ENCODE measurements at places on chromosomes 1 and 21. TPM values are rescaled to one million over a fixed set of nuclear protein-coding genes. Genes with fewer than 3 reads are reported as not detected.

CACNA1E gene
- 0.37 TPM for total RNA-seq

GRCh38 chr1:236753964-236754363 lies 41.1 kb upstream of the MTR start:
- no peaks in the 10 kb centered on the region for H3K36me3 ChIP-seq
- DNase-seq: no peak
- H3K4me3 ChIP-seq: no peak overlapping the region
- H3K4me1 ChIP-seq: no peaks in the 10 kb centered on the region
- no peaks in the 10 kb centered on the region for H3K27me3 ChIP-seq

DNA sequence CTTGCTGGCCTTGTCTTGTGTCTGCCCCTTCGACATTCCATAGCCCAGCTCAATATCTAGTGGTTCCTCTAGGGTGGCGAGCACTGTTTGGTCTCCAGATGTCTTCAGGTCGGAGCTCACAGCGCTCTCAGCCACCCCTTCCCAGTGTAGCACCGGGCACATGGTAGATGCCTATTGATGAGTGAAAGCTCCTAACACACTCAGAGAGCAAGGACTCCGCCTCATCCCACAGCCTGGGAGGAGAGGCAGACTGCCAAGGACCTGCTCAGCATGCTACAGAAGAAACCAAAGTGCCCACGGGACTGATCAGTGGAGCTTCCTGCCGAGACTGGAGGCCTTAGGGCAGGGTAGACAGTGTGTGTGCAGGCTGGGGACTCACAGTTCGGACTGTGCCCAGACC lies 10.9 kb downstream of the PCSK9 start:
- peaks cover 3% of the 10 kb centered on the region for H3K27me3 ChIP-seq
- H3K36me3 ChIP-seq: no peaks in the 10 kb centered on the region
- no peak overlapping the region for H3K4me3 ChIP-seq
- no peaks in the 10 kb centered on the region for H3K4me1 ChIP-seq

- peaks cover 21% of the 10 kb centered on the region for H3K4me1 ChIP-seq
- no peaks in the 10 kb centered on the region for H3K27me3 ChIP-seq
- peak; percentile 78 for DNase-seq
- H3K27ac ChIP-seq: peak within 1 kb of the TSS; percentile 94
- peak within 1 kb of the TSS; percentile 90 for H3K4me3 ChIP-seq
Measured at GRCh38 chr1:156591432-156592157, at the start of gene NAXE. Gene NAXE, plus strand, starts transcription at chr1:156591776. Its CDS starts 29 bp downstream, at chr1:156591805.

- H3K36me3 ChIP-seq: peaks cover 54% of the 10 kb centered on the region
- peak; percentile 22 for DNase-seq
- no peaks in the 10 kb centered on the region for H3K27me3 ChIP-seq
- peaks cover 63% of the 10 kb centered on the region for H3K4me1 ChIP-seq
- peak overlapping the region; percentile 99 for H3K4me3 ChIP-seq
- H3K27ac ChIP-seq: peak overlapping the region; percentile 93
Measured at GRCh38 chr1:117607471-117607870, 1.6 kb downstream of the TENT5C start.

- no peak for DNase-seq
- no peaks in the 10 kb centered on the region for H3K36me3 ChIP-seq
- H3K4me3 ChIP-seq: no peak overlapping the region
- H3K27ac ChIP-seq: no peak overlapping the region
- peaks cover 24% of the 10 kb centered on the region for H3K27me3 ChIP-seq
- no peaks in the 10 kb centered on the region for H3K4me1 ChIP-seq
Measured at GRCh38 chr1:208291923-208292711, 47.9 kb upstream of the PLXNA2 start.

All from activated B cell treated with CpG ODN at 0.5 μM for 24 hours (primary cell).